ENCODE measurements at places on chromosomes 13 and 19. TPM values are rescaled to one million over a fixed set of nuclear protein-coding genes. Genes with fewer than 3 reads are reported as not detected.

DNA sequence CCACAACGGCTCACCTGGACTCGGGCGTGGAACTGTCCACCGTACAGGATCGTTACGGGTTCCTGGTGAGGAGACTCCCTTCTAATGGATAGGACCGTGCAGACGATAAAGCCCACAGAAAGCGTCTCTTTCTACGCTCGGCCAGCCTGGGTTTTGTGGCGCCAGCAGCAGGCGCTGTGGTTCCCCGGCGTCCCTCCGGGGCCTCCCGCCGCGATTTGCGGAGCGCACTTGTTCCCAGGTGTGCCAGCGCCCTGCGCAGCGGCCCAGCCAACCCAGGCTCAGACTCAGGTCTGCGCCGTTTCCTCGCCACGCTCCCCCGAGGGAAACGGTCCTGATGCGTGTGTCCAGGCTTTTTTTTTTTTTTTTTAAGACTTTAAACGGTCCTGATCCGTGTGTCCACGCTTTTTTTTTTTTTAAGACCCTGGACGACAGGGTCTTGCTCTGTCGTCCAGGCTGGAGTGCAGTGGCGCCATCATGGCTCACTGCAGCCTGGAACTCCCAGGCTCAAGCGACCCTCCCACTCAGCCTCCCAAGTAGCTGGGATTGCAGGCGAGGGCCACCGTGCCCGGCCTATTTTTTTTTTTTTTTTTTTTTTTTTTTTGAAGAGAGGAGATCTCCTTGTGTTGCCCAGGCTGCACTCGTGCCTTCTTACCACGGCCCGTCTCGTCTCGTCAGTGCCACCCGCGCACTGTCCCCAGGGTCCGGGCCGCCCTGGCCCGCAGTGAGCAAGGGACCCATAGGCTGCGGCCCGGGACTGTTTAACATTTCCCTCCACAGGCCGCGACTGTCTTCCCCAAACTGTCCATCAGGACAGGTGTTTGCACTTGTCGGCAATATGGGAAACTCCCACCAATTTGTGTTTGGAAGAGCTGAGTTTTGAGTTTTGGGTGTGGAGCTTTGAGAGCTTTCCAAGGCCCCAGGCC lies 23.8 kb downstream of the GJA3 start:
- DNase-seq: peak; percentile 54

GRCh38 chr13:113083402-113084061 lies 22.1 kb upstream of the F7 start:
- DNase-seq: no peak

ACP7 gene
- 0.46 TPM for total RNA-seq

DNAJC15 gene
- 13.9 TPM for total RNA-seq

DNA sequence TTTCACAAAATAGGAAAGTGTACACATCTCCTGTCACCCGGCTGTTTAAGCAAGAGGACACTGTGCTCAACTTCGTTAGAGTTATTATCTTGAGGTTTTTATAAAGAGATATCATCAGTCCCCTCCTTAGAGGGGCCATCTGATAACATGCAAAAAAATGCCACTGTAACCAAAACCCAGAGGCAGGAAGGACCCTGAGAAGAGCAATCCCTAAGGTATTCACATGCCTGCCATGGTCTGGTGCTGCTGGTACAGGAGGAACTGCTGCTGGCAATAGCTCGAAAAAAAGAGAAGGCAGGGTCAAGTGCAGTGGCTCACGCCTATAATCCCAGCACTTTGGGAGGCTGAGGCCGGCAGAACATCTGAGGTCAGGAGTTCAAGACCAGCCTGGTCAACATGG lies 12.8 kb upstream of the CEACAM3 start:
- no peak for DNase-seq

ERFL gene
- 0.46 TPM for total RNA-seq

- no peak for DNase-seq
These were observed 21.7 kb downstream of the CNFN start for GRCh38 chr19:42368360-42368759.

DNA sequence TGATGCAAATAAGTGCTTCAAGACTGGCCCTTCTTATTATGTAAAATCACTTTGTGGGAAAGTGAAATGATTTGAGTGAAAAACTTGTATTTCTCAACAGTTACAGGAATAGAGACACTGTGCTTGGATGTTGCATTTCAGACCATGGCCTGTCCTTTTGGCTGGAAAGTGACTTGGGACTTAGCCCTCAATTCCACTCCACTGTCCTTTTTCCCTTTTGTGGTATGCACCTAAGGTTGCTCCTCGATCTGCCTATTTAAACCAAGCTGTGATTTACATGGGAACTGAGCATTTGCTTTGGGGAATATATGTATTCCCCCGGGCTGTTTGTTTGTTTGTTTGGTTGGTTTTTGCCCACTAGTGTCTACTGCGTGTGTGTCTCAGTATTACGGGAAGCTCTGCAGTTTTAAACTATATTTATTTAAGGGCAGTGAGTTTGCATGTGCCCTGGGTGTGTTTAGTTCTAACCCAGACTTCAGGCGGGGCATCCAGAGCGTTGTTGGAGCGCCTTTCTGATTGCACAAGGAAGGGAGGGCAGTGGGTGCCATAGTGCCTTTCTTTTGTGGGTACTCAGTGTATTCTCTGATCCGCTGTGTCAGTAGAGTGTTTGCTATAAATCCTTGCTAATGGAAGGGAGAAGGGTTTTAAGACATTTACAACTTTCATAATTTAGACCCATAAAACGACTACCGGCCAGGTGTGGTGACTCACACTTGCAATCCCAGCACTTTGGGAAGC lies 18.2 kb upstream of the RNF113B start:
- DNase-seq: no peak

GRCh38 chr19:7859831-7860713 lies 14.1 kb downstream of the PRR36 start:
- no peak for DNase-seq

- no peak for DNase-seq
These were observed 28.2 kb downstream of the CKM start for GRCh38 chr19:45294291-45295029.

DNA sequence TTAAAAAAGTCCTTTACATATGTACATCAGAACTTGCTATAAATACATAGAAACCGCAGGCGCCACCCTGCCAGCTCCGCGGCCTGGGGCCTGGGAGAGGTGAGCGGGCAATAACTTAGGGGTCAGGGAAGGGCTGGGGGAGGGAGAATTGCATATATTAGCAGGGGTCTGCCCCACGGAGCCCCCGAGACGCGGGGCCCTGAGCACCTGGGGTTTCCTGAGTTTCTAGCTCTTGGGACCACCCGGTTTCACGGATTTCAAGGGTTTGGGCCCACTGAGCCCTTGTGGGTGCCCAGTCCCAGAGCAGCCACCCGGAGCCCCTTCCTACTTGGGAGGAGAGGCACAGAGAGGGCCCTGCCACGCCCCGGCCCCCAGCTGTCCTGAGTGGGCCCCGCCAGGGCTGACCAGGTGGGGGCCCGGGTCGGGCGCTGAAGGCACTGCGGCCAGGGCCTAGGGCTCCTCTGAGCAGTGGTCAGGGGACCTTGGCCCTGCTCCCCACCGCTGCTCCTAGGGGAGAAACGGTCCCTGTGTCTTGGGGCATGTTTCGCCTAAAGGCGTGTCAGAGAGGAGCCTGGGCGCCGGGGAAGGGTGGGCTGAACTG lies 4.0 kb downstream of the GPX4 start:
- no peak for DNase-seq

RNF17 gene
- total RNA-seq: not detected

DNA sequence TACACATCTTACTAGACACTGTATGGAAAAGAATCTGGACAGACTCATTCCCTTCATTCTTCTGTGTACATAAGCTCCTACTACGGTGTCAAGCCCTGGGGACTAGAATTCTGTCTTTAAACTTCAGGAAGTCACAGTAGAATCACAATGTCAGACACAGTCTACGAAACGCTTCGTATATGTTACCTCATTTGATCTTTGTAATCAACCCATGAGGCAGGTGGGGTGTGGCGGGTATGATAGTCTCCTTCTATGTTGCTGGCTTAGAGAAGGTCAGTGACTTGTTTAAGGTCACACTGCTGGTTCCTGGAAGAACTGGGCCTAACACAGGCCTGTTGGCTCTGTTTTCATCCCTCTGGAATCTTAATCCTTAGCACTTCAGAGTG lies 32.2 kb upstream of the TPT1 start:
- no peak for DNase-seq

GRCh38 chr19:6354098-6354674 lies 7.1 kb upstream of the CLPP start:
- DNase-seq: no peak

- DNase-seq: no peak
These were observed 22.0 kb upstream of the TEX29 start for GRCh38 chr13:111298214-111298975.

- DNase-seq: no peak
These were observed 924.2 kb downstream of the UQCRFS1 start for GRCh38 chr19:28288572-28289264.

GRCh38 chr13:44806826-44807225 lies 182.4 kb downstream of the NUFIP1 start:
- no peak for DNase-seq

DNA sequence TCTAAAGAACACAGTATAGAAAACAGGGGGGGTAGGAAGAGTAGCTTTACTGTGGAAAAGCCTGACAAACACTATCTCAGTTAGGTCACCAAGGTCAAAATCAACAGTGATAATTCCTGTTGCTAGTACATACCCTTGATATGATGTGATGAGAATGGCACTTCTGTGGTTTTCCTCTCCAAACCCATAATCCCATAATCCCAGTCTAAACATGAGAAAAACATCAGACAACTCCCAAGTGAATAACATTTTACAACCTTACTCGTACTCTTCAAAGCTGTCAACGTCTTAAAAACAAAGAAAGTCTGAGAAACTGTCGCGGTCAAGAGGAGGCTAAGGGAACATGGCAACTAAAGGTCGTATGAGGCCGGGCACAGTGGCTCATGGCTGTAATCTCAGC lies 137.6 kb downstream of the FOXO1 start:
- no peak for DNase-seq

ZNF543 gene
- total RNA-seq: 13.7 TPM

IGFL1 gene
- total RNA-seq: not detected

- no peak for DNase-seq
These were observed 9.1 kb upstream of the ERVK3-1 start for GRCh38 chr19:58296104-58296503.

DNA sequence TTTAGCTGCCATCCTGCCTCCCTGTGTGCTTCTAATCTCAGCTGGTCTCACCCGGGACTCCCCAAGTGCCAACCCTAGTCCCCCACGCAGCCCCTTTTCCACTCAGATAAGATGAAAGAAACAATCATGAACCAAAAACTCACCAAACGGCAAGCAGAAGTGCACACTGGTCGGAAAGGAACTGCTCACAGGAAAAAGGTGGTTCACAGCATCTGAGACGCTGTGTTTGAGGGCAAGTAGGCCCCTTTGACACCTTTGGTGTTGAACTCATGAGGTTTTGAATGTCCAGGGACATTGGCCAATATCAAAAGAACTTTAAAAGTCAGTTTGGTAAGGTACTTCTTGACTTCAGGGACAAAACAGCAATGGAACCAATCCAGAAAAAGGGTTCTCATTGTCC lies 20.4 kb upstream of the ACOD1 start:
- no peak for DNase-seq

GRCh38 chr13:53513226-53513625 lies 484.6 kb downstream of the OLFM4 start:
- no peak for DNase-seq

- DNase-seq: no peak
These were observed 265.0 kb downstream of the PCDH9 start for GRCh38 chr13:66965181-66965580.

- DNase-seq: no peak
These were observed 159.6 kb upstream of the ATXN8OS start for GRCh38 chr13:69948016-69948415.

GRCh38 chr13:48994706-48995105 lies 19.0 kb downstream of the FNDC3A start:
- no peak for DNase-seq

GRCh38 chr13:24276861-24277260 lies 32.5 kb upstream of the C1QTNF9 start:
- DNase-seq: no peak

GRCh38 chr19:42606660-42607351 lies 12.1 kb upstream of the CEACAM8 start:
- peak; percentile 83 for DNase-seq

DNA sequence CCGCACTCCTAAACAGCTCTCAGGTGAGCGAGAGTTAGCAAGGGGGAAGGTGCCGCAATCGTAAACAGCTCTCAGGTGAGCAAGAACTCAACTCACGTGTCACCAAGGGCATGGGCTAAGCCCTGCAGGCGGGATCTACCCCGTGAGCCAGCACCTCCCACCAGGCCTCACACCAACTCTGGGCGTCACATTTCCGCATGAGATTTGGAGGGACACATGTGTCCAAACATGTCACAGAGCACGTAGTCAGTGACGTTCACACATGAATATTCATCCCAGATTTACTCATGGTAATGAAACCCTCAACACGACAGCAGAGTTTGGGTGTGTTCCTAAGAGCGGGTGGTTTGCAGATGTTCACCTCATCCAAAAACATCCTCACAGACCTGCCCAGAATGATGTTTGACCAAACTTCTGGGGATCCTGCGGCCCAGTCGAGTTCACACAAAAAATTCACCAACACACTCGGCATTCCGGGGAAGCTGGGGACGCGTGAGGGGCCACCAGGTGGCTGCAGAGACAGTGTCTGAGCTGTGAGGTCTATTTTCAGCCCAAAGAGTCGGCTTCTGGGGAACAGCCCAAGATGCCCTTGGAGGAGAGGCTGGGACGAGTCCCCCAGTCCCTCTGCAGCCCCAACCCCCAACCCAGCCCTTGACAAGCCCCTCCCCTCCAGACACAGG lies 19.6 kb downstream of the C2CD4C start:
- DNase-seq: no peak
